Effector CD4-positive, alpha-beta T cell (primary cell): ENCODE measurements at places on chromosomes 6 and 20.

GRCh38 chr6:108575905-108576494 is 15.3 kb downstream of the FOXO3 start:
- DNase-seq: no peak

DNA sequence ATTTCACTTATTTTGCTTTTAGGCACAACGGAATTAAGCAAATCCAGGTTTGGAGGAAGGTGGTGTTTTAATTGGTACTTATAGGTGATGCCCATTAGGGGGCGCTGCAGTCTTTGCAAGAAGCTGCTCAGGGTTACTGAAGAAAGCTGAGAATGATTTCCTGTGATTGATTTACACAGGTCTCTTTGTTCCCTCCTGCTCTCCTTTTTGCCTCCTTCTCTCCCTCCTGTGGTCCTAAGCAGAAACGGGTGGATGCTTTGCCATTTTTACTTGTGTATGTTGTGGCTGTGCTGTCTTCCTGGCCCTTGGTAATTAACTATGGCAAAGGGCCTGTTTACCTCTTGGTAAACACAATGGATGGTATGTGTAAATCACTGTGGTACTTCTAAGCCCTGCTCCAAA is 97.8 kb downstream of the ANKS1A start:
- DNase-seq: peak; percentile 41

DNA sequence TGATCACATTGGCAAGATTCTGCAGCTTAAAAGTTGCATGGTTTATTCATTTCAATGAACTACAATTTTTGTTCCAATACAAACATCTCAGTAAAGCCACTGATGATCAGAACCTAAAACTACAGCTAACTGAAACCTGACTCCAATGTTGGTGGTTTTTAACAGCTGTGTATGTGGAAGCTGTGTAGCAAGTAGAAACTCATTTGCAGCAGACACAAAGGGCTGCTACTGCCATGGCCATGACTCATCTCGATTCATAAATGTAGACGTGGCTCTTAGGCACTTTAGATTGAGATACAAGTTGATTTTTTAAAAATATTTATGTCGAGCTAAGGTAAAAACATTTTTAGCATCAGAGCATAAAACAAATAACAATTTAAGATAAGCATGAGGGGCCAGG is 19.5 kb upstream of the MAP3K4 start:
- no peak for DNase-seq

- no peak for DNase-seq
These were observed 107.9 kb upstream of the NXT1 start for GRCh38 chr20:23242556-23243180.

DNA sequence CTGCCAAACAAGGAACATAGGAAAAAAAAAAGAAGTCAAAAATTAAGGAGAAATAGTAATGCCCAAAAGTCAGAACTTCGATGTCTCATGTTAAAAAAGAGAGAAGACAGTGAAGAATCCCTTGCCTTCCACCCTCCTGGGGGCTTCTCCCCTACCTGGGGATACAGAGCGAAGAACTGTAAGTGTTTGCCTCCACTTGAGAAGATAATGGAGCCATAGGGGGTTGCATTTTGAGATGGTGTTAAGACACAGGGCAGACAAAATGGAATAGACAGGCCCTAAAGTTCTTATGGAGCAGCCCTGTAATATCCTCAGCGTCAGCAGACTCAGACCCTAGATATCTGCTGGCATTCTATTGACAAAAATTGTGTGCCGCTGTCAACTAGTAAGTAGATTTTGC is 222.2 kb upstream of the MAP3K7 start:
- DNase-seq: no peak

DNA sequence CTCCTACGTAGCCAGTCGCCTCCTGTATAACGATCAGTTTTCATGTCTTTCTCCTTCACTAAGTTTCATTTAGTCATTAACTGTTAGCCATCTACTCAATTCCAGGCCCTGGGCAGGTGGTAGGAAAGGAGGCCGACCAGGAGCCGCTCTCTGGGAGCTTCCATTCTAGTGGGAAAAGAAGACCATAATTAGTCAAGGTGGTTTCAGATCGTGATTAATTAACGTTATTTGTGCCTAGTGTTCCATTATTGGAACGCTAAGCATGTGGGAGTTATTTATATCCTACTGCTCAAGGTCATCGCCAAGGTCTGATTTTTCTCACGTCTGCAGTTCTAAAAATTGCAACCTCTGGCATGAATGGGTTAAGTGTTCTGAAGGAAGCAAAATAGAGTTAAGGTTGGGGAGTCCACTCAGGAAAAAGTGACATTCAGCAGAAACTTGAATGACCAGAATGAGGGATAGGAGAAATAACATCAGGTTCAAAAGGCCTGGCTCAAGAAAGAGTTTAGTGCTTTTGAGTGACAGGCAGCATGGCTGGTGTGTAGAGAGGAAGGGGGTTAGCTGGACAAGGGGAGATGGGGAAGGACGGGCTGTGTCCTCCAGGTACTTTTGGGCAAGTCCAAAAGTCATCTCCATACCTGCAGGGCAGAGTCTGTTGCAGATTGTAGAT is 812 bp downstream of the SLC9A8 start:
- DNase-seq: no peak

- DNase-seq: no peak
These were observed 18.0 kb downstream of the CYP21A2 start for GRCh38 chr6:32056254-32056653.

DNA sequence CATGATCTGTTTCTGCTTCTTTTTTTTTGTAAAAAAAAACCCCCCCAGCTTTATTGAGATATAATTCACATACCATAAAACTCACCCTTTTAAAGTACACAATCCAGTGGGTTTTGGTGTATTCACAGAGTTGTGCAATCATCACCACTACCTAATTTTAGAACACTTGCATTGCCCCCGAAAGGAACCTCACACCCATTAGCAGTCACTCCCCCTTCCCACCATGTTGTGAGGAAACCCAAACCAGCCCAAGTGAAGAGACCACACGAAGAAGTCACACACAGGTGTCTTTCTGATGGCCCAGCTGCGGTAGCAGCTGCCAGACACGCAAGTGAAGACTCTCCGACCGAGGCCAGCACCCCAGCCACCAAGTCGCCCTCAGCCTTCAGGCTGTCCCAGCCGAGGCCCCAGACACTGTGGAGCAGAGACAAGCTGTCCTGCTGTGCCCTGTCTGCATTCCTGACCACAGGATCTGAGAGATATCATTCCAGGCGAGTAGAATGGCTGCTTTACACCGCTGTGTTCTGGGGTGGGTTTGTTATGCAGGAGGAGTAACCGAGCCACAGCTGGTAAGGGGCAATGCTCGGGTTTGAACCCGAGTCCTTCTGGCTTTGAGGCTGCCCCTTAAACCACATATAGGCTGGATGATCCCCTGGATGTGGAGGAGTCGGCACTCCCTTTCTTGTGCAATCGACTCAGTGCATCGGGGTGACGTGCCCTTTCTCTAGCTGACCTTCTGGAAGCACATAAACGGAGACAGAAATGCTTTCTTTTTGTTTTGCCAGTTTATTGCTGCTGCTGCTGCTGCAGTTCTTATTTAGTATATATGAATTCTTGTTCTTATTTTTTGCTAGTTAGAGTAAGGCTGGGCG is 59.1 kb upstream of the PTPN1 start:
- DNase-seq: no peak

- no peak for DNase-seq
These were observed 34.4 kb upstream of the RNF217 start for GRCh38 chr6:124927806-124928205.

DNA sequence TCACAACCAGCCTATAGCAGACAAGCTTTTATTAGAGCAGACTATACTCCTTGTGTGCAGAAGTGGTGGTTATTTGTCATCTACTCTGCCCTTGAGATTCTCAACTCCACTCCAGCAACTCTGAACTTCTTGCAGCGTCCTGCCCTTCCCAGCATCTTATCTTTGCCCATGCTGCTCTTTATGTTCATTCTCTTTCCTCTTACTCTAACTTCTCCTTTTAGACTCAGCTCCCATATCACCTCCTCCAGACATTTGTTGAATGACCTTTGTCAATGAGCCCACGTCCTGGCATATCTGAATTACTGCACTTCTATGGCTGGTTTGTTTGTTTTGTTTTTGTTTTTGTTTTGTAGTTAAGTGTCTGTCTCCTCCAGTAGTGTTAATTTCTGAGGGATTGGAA is 81.2 kb downstream of the KCNQ5 start:
- no peak for DNase-seq

GRCh38 chr20:13356591-13356990 is 135.5 kb downstream of the ISM1 start:
- DNase-seq: no peak

DNA sequence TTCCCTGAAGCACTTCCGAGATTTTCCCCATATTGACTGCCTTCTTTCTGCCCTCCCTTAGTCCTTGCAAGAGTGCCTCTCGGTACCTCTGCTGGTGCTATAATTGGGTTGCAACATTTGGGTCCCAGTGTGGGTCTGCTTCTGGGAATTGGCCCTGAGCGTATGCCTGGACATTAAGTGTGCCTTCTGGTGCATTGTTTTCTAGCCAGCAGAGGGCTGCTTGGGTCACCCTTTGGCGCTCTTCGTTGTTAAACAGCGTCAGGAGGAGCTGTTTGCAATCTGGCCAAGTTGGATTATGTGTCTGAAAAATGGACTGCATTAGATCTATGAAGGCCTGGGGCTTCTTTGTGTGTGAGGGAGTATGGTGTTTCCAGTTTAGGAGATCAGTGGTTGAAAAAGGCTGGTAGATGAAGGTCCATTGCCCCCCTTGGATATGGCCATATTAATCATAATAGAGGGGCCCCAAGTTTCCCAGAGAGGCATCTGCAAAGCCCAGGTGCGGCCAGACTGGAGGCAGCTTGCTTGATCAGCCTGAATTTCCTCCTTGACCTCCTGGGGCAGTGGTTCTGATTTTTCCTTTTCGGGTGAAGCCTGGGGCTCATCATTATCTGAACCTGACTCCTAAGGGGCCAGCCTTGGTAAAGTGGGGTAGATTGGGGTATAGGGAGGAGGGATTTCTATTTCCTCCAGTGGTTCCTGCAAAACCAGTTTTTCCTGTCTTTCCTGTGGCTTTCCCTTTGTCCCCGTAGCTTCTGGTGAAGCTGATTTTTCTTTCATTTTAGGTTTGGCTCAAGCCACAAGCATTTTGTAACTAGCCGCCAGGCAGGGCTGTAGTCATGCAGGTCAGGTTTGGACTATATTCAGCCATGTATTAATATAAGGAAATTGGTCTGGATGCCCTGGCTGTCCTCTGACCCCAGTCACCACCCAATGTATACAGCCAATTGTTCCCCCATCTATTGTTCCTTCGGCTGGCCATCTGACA is 85.4 kb upstream of the GPR6 start:
- no peak for DNase-seq

DNA sequence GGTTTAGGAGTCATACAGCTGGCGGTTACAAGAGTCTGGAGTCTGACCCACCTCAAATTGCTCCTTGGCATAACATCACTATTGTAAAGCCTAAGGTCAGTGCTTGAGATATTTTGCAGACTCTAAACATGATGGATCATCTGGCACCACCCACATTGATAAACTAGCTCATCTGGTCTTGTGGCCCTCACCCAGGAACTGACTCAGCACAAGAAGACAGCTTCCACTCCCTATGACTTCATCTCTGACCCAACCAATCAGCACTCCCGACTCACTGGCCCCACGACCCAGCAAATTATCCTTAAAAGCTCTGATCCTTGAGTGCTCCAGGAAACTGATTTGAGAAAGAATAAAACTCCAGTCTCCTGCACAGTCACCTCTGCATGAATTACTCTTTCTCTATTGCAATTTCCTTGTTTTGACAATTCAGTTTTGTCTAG is 115.9 kb downstream of the CD24 start:
- no peak for DNase-seq

DNA sequence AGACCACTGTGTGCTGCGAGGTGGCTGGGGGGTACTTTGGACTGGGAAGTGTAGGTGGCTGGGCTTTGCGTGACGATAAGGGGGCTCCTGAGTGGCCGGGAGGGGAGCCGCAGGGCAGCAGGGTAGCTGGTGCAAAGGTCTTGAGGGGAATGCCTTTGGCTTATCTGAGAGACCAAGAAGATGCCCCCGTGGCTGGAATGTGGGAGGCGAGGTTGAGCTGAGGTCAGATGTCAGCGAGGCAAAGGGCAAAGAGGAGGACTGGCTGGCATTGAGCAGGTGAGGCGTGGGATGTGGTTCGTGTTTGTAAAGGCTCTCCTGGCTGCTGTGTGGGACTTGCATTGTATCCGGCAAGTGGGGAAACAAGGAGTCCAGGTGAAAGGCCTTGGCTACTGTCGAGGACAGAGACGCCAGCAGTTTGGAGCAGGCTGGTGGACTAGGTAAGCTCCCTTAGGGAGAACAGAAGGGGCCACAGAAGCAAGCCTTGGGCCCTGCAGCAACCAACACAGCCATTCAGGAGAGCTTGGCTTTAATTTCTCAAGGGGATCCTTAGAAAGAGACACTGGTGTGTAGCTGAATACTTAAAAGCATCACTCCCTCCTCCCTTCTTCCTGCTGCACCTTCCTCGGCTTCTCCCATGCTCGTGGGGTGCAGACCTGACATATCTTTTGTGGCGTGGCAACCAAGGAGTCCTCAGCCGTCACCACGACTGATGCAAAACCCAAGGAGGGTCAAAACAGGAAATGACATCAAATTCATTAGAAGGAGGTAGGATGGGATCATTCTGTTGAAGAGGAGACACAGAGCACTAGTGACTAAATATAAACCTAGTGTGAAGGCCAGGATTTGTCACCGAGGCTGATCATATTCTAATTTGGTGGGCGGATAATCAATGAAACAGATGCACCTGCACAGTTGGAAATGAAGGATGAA is 53.5 kb upstream of the ERVFRD-1 start:
- DNase-seq: no peak

- DNase-seq: no peak
These were observed 16.4 kb downstream of the RNF217 start for GRCh38 chr6:124978451-124979293.

- DNase-seq: no peak
These were observed 315.7 kb upstream of the ECI2 start for GRCh38 chr6:4451081-4451480.

GRCh38 chr6:4649728-4650127 is 126.5 kb upstream of the CDYL start:
- no peak for DNase-seq

DNA sequence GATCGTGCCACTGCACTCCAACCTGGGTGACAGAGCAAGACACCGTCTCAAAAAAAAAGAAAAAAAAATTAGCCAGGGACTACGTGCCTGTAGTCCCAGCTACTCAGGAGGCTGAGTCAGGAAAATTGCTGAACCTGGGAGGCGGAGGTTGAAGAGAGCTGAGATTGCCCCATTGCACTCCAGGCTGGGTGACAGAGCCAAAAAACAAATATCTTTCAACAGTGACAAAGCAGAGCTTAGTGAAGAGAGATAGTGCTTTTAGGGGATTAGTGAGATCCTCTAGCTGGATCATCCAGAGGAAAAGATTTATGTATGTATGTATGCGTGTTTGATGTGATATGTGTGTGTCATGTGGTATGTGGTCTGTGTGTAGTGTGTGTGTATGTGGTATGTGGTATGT is 56.6 kb downstream of the IL22RA2 start:
- no peak for DNase-seq

DNA sequence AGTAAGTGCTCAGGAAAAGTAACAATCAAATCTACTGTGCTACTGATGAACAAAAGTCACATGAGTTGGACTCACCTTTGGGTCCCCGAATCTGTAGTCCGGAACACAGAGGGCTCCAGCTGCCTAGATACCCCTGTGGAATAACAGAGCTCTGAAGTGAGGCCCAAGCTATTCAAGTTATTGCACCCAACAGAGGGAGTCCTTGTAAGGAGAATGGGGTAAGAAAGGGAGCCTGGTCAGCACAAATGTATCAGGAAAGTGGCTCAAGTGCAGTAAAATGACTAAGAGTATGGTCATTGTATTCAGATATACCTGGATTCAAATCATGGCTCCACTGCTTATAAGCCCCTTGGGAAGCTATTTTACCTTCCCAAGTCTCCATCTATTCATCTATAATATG is 20.9 kb downstream of the EDN1 start:
- DNase-seq: no peak

- DNase-seq: no peak
These were observed 26.8 kb downstream of the METTL24 start for GRCh38 chr6:110331390-110331789.
